Left ventricle myocardium inferior (tissue), 1 donor: ENCODE measurements at places on chromosomes 6 and 20. TPM values are rescaled to one million over a fixed set of nuclear protein-coding genes. Genes with fewer than 3 reads are reported as not detected.

The CRISP2 gene
- not detected for total RNA-seq

The TSBP1 gene
- total RNA-seq, result not detected

The MYO6 gene
- total RNA-seq, result 5.0 TPM

The GINS1 gene
- 0.41 TPM for total RNA-seq

The CLPSL2 gene
- total RNA-seq, result not detected

The MDC1 gene
- total RNA-seq, result 14.1 TPM

The GRIK2 gene
- 11.3 TPM for total RNA-seq

DNA sequence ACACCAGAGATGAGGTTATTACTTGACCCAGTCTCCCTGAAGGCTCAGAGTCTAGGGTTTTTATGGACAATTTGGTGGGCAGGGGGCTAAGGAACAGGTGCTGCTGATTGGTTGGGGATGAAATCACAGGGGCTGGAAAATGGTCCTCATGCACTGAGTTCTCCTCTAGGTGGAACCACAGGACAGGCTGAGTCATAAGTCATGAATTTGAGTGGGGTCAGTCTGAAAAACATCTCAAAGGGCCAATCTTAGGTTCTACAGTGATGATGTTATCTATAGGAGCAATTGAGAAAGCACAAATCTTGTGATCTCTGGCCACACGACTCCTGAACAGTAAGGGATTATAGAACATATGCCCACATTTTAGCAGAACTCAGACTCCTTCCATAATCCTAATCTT is 5.9 kb upstream of the MRS2 start:
- no peak overlapping the region for H3K27ac ChIP-seq
- no peaks in the 10 kb centered on the region for H3K36me3 ChIP-seq

GRCh38 chr20:50887576-50887975 is 43.7 kb downstream of the ADNP start:
- peaks cover 12% of the 10 kb centered on the region for H3K4me1 ChIP-seq
- no peak overlapping the region for H3K27ac ChIP-seq
- H3K4me3 ChIP-seq, result no peak overlapping the region
- no peaks in the 10 kb centered on the region for H3K27me3 ChIP-seq

DNA sequence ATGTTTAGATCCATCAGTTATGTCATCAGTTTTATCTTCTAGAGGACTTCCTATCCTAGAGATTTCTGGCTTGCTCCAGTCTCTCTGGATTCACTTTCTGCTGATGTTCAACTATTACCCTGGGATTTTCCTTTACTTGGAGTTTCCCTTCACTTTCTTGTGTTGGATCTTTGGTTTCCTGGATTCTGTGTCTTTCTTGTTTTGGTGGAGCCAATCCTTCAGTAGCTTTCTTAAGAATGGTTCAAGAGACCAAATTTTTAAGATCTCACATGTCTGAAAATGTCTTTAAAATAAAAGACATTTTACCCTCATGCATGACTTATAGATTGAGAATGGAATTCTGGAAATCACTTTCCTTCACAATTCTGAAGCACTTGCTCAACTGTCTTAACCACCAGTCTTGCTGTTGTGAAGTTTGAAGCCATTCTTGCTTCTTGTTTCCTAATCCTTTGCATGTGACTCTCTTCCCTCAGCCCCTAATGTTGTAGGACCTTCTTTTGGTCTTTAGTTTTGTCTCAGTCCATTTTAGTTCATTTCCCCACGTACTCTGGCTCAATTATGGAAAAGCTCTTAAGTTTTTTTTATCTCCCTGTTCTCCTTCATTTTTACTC is 87.9 kb downstream of the ARID1B start:
- H3K4me3 ChIP-seq, result no peak overlapping the region
- no peaks in the 10 kb centered on the region for H3K27me3 ChIP-seq
- DNase-seq, result no peak
- H3K27ac ChIP-seq, result no peak overlapping the region
- peaks cover 63% of the 10 kb centered on the region for H3K4me1 ChIP-seq

DNA sequence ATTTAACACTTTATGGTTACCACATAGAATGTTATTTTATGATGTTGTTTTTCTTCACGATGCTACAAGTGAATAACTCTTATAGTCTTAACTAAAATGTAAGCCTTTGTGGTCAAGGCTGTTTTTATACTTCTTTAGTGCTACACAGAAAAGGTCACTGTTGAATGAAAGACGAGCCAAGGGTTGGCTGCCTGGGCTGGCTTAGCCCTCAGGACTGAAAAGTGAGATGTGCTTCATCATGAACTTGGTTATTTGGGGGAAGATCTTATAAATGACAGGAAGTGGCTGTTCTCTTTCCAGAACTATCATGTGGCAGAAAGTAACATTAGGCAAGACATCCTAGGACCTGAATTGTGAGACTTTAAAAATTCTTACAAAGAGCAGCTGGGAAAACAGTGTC is 404.0 kb downstream of the BTBD3 start:
- no peaks in the 10 kb centered on the region for H3K36me3 ChIP-seq
- no peak for DNase-seq
- no peak overlapping the region for H3K4me3 ChIP-seq
- H3K4me1 ChIP-seq, result no peaks in the 10 kb centered on the region
- no peak overlapping the region for H3K27ac ChIP-seq

DNA sequence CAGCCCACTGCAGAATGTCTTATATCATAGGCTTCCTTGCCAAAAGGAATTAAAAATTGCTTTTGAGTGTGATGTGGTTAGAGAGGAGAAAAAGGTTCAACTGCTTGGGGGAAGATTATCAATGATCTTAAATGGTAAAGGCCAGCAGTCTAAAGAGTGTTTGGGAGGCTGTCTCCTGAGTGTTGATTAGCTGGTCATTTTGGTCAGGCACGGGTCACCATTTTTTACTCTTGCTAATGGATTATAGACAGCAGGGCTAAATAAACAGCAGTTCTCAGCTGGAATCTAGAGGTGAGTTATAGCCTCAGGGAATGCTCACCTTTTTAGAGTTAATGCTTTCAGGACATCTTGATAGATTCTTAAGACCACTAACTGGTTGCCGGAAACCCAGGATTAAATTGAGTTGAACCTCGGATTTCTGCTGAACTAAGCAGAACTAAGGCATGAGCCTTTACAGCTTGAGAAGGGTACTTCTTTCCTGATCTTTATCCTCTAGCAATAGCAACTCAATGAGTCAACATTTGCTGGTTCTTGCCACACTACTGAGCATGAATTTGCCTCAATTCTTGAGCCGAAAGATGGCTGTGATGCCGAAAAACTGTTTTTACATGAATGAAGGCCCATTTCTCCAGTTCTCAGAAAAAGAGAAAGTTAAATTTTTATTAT is 120.4 kb downstream of the LRRC1 start:
- no peak overlapping the region for H3K4me3 ChIP-seq
- H3K27ac ChIP-seq, result no peak overlapping the region
- no peaks in the 10 kb centered on the region for H3K27me3 ChIP-seq

DNA sequence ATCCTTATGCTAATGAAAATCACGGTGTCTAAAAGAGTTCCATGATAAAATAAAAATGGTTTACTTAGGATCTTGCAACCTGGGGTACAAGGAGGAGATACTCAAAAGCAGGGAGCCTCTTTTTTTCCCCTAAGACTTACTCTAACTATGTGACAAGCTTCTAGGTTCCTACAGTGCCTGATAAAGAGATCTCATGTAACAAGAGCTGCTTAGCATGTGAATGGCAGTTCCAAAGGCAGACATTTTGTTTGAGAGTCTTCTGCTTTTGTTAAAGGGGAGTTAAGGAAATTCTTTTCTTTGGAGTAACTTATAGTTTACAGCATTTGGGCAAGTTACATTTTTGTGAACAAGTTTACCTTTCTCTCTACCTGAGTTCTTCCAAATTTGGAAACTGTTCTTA is 945.8 kb upstream of the ADGRB3 start:
- no peak overlapping the region for H3K27ac ChIP-seq
- no peaks in the 10 kb centered on the region for H3K4me1 ChIP-seq
- no peak for DNase-seq
- H3K36me3 ChIP-seq, result no peaks in the 10 kb centered on the region
- H3K4me3 ChIP-seq, result no peak overlapping the region
- H3K27me3 ChIP-seq, result no peaks in the 10 kb centered on the region

DNA sequence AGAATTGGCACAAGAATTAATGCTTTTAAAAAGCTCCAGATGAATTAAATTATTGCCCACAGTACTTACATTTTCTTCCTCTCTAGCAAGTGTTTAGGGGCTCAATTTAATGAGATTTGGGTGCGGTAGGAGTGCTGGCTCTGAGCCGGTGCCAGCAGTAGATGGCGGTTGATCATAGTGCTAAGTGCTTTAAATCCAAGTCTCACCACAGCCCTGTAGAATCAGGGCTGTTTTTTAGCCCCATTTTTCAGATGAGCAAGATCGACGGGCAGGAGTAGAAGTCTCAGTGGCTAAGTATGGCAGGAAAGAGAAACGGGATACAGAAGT is 136.9 kb upstream of the SALL4 start:
- no peaks in the 10 kb centered on the region for H3K36me3 ChIP-seq
- no peak overlapping the region for H3K27ac ChIP-seq
- H3K27me3 ChIP-seq, result peaks cover 7% of the 10 kb centered on the region
- H3K4me3 ChIP-seq, result no peak overlapping the region
- no peak for DNase-seq

GRCh38 chr20:9054176-9054575 is 14.7 kb upstream of the PLCB4 start:
- no peak overlapping the region for H3K4me3 ChIP-seq
- H3K4me1 ChIP-seq, result peaks cover 9% of the 10 kb centered on the region
- H3K27me3 ChIP-seq, result no peaks in the 10 kb centered on the region
- DNase-seq, result no peak
- H3K36me3 ChIP-seq, result no peaks in the 10 kb centered on the region

- no peak overlapping the region for H3K27ac ChIP-seq
- no peak for DNase-seq
- no peak overlapping the region for H3K4me3 ChIP-seq
- no peaks in the 10 kb centered on the region for H3K27me3 ChIP-seq
- no peaks in the 10 kb centered on the region for H3K36me3 ChIP-seq
Measured at GRCh38 chr6:9704989-9705388, 709.9 kb downstream of the TFAP2A start.

DNA sequence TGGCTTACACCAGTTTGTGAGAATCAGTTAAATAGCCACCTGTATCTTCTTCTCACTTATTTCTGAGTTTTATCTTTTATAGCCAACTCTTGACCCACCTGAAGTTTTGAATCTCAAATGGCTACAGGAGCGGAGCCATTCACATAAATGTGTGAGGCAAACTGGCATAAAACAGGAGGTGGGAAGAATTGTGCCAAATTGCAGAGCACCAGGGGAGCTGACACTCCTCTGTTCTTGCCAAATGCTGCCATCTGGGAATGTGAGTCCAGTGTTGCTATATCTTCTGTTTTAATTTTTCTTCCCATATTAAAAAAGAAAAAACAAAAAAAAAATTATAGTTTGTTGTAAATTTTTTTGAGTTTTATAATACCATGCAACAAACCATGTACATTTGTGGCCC is 17.0 kb upstream of the RNF146 start:
- DNase-seq, result no peak
- H3K4me3 ChIP-seq, result no peak overlapping the region
- no peaks in the 10 kb centered on the region for H3K36me3 ChIP-seq
- no peak overlapping the region for H3K27ac ChIP-seq

DNA sequence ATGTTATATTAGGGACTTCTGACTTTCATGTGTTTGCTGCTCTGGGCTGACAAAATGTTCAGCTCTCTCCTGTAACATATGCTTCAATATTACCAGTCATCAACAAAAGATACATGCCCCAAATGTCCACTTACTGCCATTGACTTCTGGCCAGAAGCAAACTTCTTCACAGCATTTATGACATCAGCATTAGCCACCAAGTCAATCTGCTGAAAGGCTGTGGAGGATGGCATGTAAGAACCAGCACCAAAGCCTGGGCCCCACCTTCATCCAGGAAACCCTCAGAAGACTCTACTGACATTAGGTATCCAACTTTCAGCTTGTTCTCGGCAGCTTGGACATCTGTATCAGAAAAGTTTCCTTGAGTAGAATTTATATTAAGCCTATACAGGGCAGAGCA is 595.5 kb downstream of the COL12A1 start:
- no peaks in the 10 kb centered on the region for H3K4me1 ChIP-seq
- H3K27ac ChIP-seq, result no peak overlapping the region
- no peak overlapping the region for H3K4me3 ChIP-seq
- DNase-seq, result no peak
- H3K36me3 ChIP-seq, result no peaks in the 10 kb centered on the region

GRCh38 chr6:2469428-2469827 is 224.0 kb upstream of the GMDS start:
- no peaks in the 10 kb centered on the region for H3K4me1 ChIP-seq
- H3K27me3 ChIP-seq, result peaks cover 4% of the 10 kb centered on the region
- DNase-seq, result no peak
- no peaks in the 10 kb centered on the region for H3K36me3 ChIP-seq

GRCh38 chr20:34871320-34871926 is 1.2 kb downstream of the GGT7 start:
- no peaks in the 10 kb centered on the region for H3K36me3 ChIP-seq
- H3K27ac ChIP-seq, result peak overlapping the region; percentile 84
- peaks cover 56% of the 10 kb centered on the region for H3K4me1 ChIP-seq
- DNase-seq, result no peak
- H3K4me3 ChIP-seq, result peak overlapping the region; percentile 89

- H3K27me3 ChIP-seq, result no peaks in the 10 kb centered on the region
- no peak overlapping the region for H3K27ac ChIP-seq
- DNase-seq, result no peak
- no peaks in the 10 kb centered on the region for H3K36me3 ChIP-seq
- H3K4me1 ChIP-seq, result peaks cover 13% of the 10 kb centered on the region
- no peak overlapping the region for H3K4me3 ChIP-seq
Measured at GRCh38 chr6:150936021-150936555, 70.6 kb downstream of the MTHFD1L start.

- DNase-seq, result no peak
- H3K4me3 ChIP-seq, result no peak overlapping the region
- no peak overlapping the region for H3K27ac ChIP-seq
- H3K27me3 ChIP-seq, result peaks cover 15% of the 10 kb centered on the region
Measured at GRCh38 chr6:90469906-90470305, 117.0 kb downstream of the MAP3K7 start.

DNA sequence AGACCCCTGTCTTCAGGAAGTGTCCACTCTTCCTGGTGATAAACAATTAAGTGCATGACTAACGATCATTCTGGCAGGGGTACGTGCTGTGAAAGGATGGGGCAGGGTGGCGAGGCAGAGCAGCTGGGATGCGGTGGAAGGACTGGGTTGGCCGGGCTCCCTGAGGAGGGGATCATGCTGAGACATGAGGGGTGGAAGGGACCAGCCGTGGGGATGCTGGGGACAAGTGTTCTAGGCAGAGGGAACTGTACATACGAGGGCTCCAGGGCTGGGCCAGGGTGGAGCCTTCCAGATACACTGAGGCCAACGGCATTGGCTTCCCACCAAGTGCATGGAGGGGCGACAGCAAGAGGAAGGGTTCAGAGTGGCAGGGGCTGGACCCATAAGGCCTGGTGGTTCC is 65.7 kb upstream of the SIRPA start:
- peak overlapping the region; percentile 78 for H3K27ac ChIP-seq
- H3K27me3 ChIP-seq, result no peaks in the 10 kb centered on the region
- no peak for DNase-seq
- H3K4me1 ChIP-seq, result peaks cover 62% of the 10 kb centered on the region
- H3K4me3 ChIP-seq, result no peak overlapping the region
- H3K36me3 ChIP-seq, result no peaks in the 10 kb centered on the region

DNA sequence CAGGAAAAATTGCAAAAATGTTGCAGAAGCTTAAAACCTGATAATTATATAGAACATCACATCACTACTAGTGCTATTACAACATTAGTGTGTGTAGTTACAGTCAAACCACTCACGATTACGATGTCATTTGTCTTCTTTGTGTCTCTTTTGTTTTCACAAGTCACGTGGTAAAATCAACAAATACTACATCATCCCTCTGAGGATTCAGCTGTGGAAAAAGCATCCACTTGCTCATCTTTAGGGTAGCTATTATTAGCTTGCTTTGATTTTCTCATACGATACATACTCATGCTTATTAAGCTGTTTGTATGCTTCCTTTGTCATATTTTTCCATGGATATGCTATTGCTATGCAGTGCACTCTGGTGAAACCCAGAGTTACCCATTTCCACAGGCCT is 22.2 kb upstream of the ATXN1 start:
- H3K36me3 ChIP-seq, result no peaks in the 10 kb centered on the region
